H9 (cell line): ENCODE measurements at places on chromosomes 13 and 19. TPM values are rescaled to one million over a fixed set of nuclear protein-coding genes. Genes with fewer than 3 reads are reported as not detected.

- H3K27ac ChIP-seq = no peak overlapping the region
- DNase-seq = no peak
- no peaks in the 10 kb centered on the region; the same call in 1 of the 2 replicates for H3K27me3 ChIP-seq
- no peak overlapping the region for H3K4me3 ChIP-seq
- no peaks in the 10 kb centered on the region for H3K4me1 ChIP-seq
- no peaks in the 10 kb centered on the region; the same call in 2 of the 3 replicates for H3K36me3 ChIP-seq
These were observed 169.2 kb upstream of the IRS2 start for GRCh38 chr13:109955598-109955997.

DNA sequence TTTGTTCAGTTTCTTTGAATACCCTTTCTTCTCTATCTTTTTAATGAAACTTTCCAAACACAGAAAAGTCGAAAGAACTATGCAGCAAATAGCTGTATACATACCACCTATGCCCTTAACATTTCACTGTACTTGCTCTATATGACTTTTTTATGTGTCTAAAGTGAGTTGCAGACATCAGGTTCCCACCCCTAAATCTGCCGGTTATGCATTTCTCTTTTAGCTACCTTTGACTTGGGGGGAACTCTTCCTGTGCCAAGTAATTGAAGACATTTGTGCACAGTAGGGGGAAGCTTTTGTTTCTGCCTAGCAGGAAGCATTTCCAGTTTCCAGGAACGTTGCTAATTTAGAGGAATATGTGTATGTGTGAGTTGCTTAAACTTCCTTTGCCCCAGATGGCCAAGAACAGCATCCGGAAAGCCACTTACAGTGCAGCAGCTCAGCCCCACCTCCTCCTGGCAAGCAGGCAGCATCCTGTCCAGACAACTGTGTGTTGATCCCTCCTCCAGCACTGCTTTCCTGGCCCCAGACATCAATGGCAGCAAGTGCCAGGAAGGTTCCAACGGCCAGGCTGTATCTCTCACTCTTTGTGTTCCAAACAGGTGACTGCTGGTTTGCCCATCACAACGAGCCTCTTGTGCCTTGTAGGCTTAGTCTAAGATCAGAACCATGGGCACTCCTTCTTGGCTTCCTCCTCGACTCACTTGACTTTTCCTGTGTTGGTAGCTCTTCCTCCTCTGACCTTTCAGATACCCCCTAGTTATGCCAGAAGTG, 14.7 kb upstream of the GRAMD1A start:
- no peaks in the 10 kb centered on the region for H3K27me3 ChIP-seq
- DNase-seq = peak; percentile 67
- no peak overlapping the region for H3K27ac ChIP-seq
- peak overlapping the region; percentile 35; the same call in 2 of the 3 replicates for H3K4me3 ChIP-seq

DNA sequence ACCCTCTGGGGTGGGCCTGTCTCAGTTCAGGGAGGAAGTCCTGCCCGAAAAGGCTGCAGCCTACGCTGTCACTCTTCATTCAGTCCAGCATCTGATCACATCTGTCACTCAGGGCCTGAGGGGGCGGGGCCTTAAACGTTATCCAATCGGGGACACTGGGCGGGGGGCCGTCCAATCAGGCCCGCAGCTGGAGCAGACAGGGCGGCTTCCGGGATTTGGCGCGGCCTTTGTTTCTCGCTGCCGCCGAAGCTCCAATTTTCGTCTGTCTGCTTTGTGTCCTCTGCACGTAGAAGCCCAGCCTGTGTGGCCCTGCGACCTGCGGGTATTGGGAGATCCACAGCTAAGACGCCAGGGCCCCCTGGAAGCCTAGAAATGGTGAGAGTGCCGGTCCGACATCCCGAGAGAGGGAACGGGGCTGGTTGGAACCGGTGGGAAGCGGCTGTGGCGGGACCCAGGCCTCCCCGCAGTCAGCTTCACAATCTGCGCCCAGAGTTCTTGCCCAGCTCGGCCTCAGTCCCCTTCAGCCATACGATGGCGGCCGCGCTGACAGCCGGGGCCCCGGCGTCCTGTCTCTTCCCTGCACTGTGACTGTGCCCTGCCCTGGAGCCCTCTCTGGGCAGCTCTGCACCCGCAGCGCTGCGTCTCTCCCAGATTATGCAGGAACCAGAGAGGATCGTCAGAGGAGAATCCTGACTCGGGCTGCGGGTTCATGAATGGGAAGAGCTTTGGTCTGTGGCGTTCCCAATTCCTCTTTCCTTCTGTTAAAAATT, at the start of gene ZNF730:
ZNF730 (plus strand) TSS at position 224 of the 770 bp plus-strand sequence; CDS start at position 373, 149 bp downstream.
- H3K27ac ChIP-seq = peak within 1 kb of the TSS; percentile 94
- H3K36me3 ChIP-seq = peaks cover 23% of the 10 kb centered on the region
- no peaks in the 10 kb centered on the region; the same call in 1 of the 2 replicates for H3K4me1 ChIP-seq
- peak; percentile 97 for DNase-seq
- no peaks in the 10 kb centered on the region for H3K27me3 ChIP-seq

DNA sequence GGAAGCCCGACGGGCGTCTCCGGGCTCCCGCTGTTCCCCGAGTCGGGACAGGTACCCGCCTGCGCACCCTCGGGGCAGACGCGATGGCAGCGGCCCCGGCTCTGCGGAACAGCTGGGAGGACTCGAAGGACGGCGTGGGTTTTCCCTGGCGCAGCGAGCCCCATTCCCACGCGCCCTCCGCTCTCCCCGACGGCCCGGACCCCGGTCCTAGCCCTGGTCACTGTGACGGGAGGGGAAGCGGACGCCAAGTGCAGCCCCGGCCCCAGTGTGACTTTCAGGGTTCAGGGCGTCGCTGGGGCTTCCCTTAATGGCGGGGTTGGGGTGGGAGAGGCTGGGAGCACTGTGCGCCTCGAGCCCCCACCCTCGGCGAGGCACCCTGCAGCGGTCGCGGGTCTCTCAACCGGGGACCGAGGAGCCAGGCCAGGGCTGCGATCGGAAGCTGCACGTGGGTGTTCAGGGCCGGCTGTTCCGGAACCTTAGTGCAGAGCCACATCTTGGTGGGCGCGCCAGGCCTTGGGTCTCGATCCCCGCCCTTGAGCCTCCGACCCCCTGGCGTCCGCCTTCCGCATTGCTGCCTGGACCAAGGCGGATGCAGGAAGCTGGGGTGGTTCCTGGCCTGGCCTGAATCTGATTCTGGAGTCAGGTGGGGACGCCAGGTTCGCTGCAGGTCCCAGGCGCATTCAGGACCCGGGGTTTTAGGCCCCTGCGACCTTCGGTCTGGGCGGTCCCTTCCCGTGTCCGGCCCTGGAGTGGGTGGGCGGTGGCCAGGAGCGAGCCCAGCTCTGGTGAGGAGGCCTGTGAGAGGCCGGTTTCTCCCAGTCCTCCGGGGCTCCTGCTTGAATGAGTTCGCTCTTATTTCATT, 3.5 kb downstream of the LGALS7B start:
- H3K36me3 ChIP-seq = no peaks in the 10 kb centered on the region
- H3K27ac ChIP-seq = no peak overlapping the region
- H3K4me1 ChIP-seq = 0 out of 2 replicates have a peak, but pooled peaks cover 3% of the 10 kb centered on the region
- H3K4me3 ChIP-seq = peak overlapping the region; percentile 10
- H3K27me3 ChIP-seq = no peaks in the 10 kb centered on the region
- peak; percentile 77 for DNase-seq

GRCh38 chr13:67140006-67140405, 90.1 kb downstream of the PCDH9 start:
- H3K4me1 ChIP-seq = no peaks in the 10 kb centered on the region
- H3K4me3 ChIP-seq = no peak overlapping the region
- no peak for DNase-seq
- H3K27me3 ChIP-seq = no peaks in the 10 kb centered on the region
- no peak overlapping the region for H3K27ac ChIP-seq

DNA sequence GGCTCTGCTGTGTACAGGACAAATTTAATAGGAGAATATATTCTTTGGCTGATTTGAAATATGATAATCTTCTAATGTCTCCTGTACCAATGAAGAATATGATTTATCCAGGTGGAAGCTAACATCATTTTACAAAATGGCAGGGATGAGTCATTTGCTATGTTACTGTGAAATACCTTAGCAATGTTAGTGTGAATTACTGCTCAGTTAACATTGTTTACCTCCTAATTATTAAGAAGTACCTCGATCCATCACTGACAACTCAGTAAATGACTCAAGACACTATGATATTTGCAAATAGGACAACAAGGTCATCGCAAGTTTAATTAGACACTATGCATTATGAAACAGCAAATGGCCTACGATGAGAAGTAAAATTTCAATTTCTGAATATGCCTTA, 309.1 kb upstream of the EDNRB start:
- H3K36me3 ChIP-seq = no peaks in the 10 kb centered on the region
- H3K27me3 ChIP-seq = no peaks in the 10 kb centered on the region
- H3K4me3 ChIP-seq = no peak overlapping the region
- no peaks in the 10 kb centered on the region for H3K4me1 ChIP-seq
- no peak for DNase-seq

GRCh38 chr19:15404097-15404779, 14.6 kb downstream of the AKAP8L start:
- H3K27ac ChIP-seq = no peak overlapping the region
- peaks cover 23% of the 10 kb centered on the region; the same call in 2 of the 3 replicates for H3K36me3 ChIP-seq

- no peaks in the 10 kb centered on the region for H3K36me3 ChIP-seq
- H3K27ac ChIP-seq = no peak overlapping the region
- no peaks in the 10 kb centered on the region for H3K27me3 ChIP-seq
- no peaks in the 10 kb centered on the region; the same call in 1 of the 2 replicates for H3K4me1 ChIP-seq
These were observed 61.6 kb upstream of the MED4 start for GRCh38 chr13:48156466-48156865.

- H3K27ac ChIP-seq = no peak overlapping the region
- DNase-seq = no peak
- H3K4me1 ChIP-seq = no peaks in the 10 kb centered on the region
- no peaks in the 10 kb centered on the region for H3K27me3 ChIP-seq
- no peak overlapping the region for H3K4me3 ChIP-seq
These were observed 108.6 kb downstream of the AKAP11 start for GRCh38 chr13:42380420-42381164.

DNA sequence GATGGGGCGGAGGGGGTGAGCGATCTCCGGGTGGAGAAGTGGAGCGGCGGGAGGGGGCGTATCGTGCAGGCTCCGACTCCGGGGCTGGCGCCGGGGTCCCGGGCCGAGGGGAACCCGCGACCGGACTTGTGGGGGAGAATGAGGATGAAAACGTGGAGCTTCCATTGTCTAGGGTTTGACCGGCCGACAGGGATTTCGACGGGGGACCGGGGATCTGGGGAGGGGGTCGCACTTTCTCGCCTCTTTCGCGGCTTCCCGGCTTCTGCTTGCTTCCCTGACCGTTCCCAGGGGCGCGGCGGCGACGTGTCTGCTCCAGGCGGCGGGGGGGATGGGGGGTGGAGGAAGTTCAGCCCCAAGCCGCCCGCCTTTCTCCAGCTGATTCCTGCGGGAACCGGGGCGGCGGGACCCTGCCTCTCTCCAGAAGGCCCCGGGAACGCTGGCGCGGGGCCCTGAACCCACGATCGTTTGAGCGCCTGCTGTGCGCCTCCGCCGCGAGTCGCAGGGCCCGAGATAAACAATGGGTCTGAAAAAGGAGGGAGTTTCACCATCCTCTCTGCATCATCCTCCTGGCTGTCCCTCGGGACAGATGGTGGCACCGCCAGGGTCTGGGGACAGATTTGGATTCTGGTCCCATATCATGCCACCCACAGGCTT, 790 bp downstream of the TPM4 start:
- H3K27ac ChIP-seq = peak overlapping the region; percentile 89
- no peaks in the 10 kb centered on the region for H3K27me3 ChIP-seq
- no peak for DNase-seq
- H3K4me1 ChIP-seq = peaks cover 4% of the 10 kb centered on the region
- peak overlapping the region; percentile 92 for H3K4me3 ChIP-seq
- peaks cover 30% of the 10 kb centered on the region for H3K36me3 ChIP-seq

DNA sequence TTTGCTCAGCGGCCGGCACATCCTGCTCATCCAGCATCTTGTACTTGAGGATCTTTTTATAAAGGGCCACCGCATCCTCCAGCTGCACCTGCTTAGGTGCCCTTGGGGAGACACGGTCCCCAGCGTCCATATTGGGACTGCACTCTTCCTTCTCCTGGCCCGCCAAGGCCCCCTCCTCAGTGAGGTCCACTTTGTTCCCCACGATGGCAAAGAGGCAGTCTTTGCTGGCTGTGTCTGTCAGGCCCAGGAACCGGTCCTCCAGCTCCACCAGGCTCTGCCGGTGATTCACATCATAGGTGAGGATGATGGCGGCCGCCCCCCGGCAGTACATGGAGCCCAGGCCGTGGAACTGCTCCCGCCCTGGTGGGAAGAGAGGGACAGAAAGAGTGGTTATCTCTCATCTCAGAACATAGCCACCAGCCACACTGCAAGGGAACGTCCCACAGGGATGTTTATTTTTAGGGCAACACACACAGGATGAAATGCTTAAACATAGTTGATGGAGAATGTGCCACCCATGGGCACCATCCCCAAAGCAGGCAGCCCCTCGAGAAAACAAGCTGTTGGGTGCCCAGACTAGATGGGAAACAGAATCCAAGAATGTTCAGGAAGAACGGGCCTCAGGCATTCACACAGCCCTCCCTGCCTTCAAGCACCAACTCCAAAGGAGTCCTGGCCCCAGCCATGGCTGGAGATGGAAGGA, 37.5 kb downstream of the RAB20 start:
- peaks cover 21% of the 10 kb centered on the region for H3K36me3 ChIP-seq
- no peaks in the 10 kb centered on the region for H3K27me3 ChIP-seq
- peaks cover 2% of the 10 kb centered on the region; the same call in 1 of the 2 replicates for H3K4me1 ChIP-seq
- no peak overlapping the region for H3K27ac ChIP-seq
- H3K4me3 ChIP-seq = no peak overlapping the region
- no peak for DNase-seq

GRCh38 chr19:367561-367960, 23.0 kb upstream of the MIER2 start:
- peak; percentile 16 for DNase-seq
- H3K27me3 ChIP-seq = no peaks in the 10 kb centered on the region; the same call in 1 of the 2 replicates
- H3K4me3 ChIP-seq = no peak overlapping the region
- H3K27ac ChIP-seq = no peak overlapping the region
- H3K36me3 ChIP-seq = peaks cover 4% of the 10 kb centered on the region; the same call in 1 of the 2 replicates

DNA sequence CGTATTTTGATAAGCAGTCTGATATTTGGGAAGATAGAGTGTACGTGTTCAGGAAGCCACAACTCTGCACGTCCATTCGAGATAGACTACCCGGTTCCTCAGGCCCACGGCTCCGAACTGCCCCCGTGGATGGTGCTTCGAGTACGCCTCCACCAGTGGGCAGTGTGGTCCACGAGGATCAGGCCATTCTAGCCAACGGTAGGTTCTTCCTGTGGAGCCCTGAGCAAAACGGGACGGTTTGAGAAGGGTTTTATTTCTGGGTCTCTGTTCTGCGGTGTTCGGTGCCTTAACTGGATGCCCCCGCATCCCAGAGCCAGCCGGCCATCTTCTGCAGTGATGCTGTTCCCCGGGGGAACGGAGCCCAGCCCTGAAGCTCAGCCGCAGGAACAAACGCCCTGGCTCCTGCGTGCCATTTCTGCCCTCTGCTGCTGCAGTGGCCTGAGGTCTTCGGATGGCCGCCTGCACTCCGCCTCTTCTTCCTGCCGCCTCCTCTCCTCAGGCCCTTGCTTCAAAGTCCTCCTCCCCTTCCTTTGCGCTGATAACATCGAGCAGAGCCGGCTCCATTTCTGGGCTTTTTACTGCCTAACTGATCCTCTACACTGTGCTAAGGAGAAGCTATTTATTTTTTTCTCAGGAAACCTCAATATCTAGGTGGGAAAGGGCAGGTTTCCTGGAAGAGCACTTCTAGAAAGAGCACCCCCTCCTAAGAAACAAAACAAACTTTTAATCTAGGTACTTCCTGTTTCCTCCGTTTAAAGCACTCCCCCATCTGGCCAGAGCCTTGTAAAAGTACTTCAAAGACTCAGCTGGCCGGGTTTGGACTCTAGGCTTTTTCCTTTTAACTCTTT, 36.2 kb upstream of the SLC46A3 start:
- H3K4me3 ChIP-seq = 0 out of 3 replicates have a peak overlapping the region, but pooled peaks have one; percentile 9
- no peaks in the 10 kb centered on the region for H3K27me3 ChIP-seq
- H3K27ac ChIP-seq = no peak overlapping the region
- peaks cover 6% of the 10 kb centered on the region; the same call in 1 of the 2 replicates for H3K4me1 ChIP-seq
- H3K36me3 ChIP-seq = peaks cover 7% of the 10 kb centered on the region

ZNF737 gene
- 14.1 and 14.3 TPM in 2 replicates for total RNA-seq

ZNF283 gene
- 10.4 and 11.6 TPM in 2 replicates for total RNA-seq

GZMM gene
- 0.64 and 0.66 TPM in 2 replicates for total RNA-seq

SOX1 gene
- total RNA-seq = 0.09 and 0.17 TPM in 2 replicates

BEST2 gene
- 1.6 and 2.0 TPM in 2 replicates for total RNA-seq

PRSS57 gene
- total RNA-seq = 0.22 TPM in 1 of 2 replicates, not detected in the other
